ENCODE measurements at places on chromosomes 12 and 14. TPM values are rescaled to one million over a fixed set of nuclear protein-coding genes. Genes with fewer than 3 reads are reported as not detected.

Gene COX8C
- total RNA-seq = not detected

Gene PZP
- total RNA-seq = 0.14 TPM

Gene CD4
- total RNA-seq = 91.9 TPM

Gene TCL1A
- 6.4 TPM for total RNA-seq

Gene IFNG
- 1.2 TPM for total RNA-seq

Gene MORN3
- 3.1 TPM for total RNA-seq

Gene OAS2
- total RNA-seq = 45.8 TPM

Gene FAM181A
- total RNA-seq = not detected

Gene PPP1R13B
- total RNA-seq = 3.5 TPM

Gene CLEC4D
- 0.33 TPM for total RNA-seq

Gene ATG14
- total RNA-seq = 8.1 TPM

Gene POLE
- total RNA-seq = 22.2 TPM

Gene PRH2
- total RNA-seq = 0.80 TPM

Gene CCDC196
- 0.14 TPM for total RNA-seq

Gene ASIC1
- total RNA-seq = 1.3 TPM

Gene OAS1
- total RNA-seq = 55.3 TPM

Gene GLIPR1
- total RNA-seq = 28.3 TPM

Gene BCDIN3D
- total RNA-seq = 5.2 TPM

Gene STAC3
- 2.1 TPM for total RNA-seq

Gene SLC24A4
- 0.66 TPM for total RNA-seq

Gene ADGRD1
- total RNA-seq = 0.94 TPM

Gene YLPM1
- 18.7 TPM for total RNA-seq

Gene PLEK2
- 34.0 TPM for total RNA-seq

Gene BHLHE41
- total RNA-seq = 0.61 TPM

Gene HSPA2
- total RNA-seq = 3.0 TPM

Gene BDKRB2
- 1.7 TPM for total RNA-seq

Gene HOXC9
- total RNA-seq = 0.09 TPM

Gene TPH2
- not detected for total RNA-seq

Gene B3GNT4
- total RNA-seq = 0.14 TPM

Gene KLHDC2
- total RNA-seq = 83.3 TPM

Gene PLBD1
- 9.5 TPM for total RNA-seq

Gene SRRM4
- total RNA-seq = under 0.01 TPM

Gene MUCL1
- total RNA-seq = 1.2 TPM

Gene SYNDIG1L
- total RNA-seq = under 0.01 TPM

Gene RAPGEF3
- 1.6 TPM for total RNA-seq

Gene AVPR1A
- 1.6 TPM for total RNA-seq

Gene ADAM21
- 0.05 TPM for total RNA-seq

Gene DNAI7
- total RNA-seq = 0.42 TPM

Gene CPM
- 2.7 TPM for total RNA-seq

Gene HOXC12
- 0.05 TPM for total RNA-seq

Gene DENND5B
- 2.9 TPM for total RNA-seq

Gene CALM1
- 247 TPM for total RNA-seq

Gene PGAM5
- total RNA-seq = 31.6 TPM

Gene GZMB
- total RNA-seq = 7.3 TPM

Gene PRKD1
- 2.5 TPM for total RNA-seq

Gene GPR68
- total RNA-seq = 1.4 TPM

Gene STON2
- total RNA-seq = 6.1 TPM

Gene LIN7A
- total RNA-seq = 0.76 TPM

Gene TAS2R31
- total RNA-seq = 2.0 TPM

Gene TDRD9
- 0.76 TPM for total RNA-seq

Data from thymus (tissue), 14 donors.